Islet precursor cell (in vitro differentiated cells): ENCODE measurements at places on chromosomes 13 and 19.

GRCh38 chr19:2798733-2799132 lies 13.4 kb downstream of the THOP1 start:
- peak; percentile 68 for DNase-seq

GRCh38 chr19:20503476-20503875 lies 62.1 kb downstream of the ZNF737 start:
- DNase-seq, result no peak

GRCh38 chr13:25687471-25688225 lies 315.9 kb downstream of the ATP8A2 start:
- DNase-seq, result no peak

DNA sequence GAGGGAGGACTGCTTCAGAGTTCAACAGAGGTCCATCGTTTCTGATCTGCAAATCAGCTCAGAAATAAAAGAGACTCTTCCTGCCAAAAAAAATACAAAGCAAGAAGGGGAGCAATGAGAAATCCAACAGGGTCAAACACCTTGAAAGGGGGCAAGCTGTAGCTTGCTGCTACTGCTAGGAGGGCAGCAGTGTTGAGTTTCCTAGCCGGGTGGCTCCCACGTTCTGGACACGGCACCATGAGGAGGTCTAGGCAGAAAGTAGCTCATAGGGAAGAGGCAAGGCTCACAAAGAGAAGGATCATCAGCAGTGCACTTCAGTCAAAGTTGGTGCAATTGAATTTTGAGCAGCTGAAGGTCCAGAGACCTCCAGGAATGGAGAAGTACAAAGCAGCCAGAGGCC lies 75.3 kb downstream of the FOXO1 start:
- no peak for DNase-seq

DNA sequence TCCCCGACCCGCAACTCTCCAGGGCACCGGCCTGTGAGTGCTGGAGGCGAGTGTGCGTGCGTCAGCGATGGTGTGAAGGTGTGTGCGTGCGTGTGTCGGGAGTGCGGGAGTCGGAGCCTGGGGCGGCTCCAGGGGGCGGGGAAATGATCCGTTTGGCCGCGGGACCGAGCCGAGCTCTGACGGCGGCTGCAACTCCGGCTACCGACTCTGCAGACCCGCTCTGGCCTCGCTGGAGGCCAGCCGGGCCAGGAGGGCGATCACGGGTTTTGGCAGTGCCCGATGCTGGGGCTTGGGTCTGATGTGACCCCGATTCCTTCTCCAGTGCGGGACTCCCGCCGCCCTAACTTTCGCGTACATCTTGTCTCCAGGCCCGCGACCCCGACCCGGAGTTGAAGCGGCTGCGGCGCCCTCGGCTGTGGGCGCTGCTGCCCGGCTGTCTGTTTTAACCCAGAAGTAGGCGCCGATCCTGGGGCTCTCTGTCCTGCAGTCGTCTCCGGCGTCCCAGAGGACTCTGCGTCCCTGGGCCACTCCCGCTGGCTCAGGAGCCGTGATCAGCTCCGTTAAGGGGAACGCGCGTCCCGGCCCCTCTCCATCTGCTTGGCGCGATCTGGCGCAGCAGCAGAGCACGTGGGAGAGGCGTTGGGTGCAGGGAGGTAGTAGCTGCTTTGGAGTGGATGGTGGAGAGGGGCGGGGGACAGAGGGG lies 1.2 kb downstream of the CHST8 start:
- peak; percentile 61 for DNase-seq

DNA sequence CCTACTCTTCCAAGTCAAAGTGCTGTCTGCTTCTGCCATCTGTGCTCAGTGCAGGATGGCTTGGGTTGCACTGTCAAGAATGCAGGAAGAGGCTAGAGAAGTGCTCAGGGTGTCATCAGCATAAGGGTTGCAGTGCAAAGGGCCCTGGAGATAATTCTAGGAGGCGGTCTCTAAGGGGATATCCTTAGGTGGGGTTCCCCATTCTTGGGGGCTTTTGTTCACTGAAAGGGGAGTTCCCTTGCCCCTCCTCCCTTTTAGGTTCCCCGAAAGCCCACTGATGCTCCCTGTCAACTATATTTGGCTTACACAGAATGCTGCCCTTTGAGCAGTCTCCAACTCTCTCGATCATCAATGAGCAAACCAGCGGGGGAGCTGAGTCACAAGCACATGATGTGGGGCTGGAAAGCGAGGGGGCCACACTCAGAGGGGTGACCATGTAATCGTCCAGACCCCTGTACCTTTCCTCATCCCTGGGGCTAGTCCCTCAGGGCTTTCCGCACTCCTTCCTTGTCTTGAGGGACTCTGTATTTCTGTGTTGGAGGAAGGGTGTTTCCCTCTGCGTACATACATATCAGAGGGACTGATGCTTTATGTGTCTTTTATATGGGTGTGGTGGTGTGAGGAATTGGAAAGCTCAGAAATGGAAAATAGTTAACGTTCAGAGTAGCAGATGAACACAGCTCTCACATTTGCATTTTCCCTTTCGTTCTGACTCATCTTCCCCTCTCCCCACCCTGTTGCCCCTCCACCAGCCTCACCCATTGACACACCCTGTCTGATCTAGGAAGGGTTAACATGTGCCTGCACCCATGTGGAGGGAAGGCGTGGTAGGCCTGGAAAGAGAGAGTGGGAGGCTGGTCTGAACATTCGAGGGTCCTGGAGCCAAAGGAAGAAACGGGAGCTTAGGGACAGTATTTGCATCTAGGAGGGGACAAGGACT lies 6.7 kb downstream of the ZBTB32 start:
- DNase-seq, result no peak

DNA sequence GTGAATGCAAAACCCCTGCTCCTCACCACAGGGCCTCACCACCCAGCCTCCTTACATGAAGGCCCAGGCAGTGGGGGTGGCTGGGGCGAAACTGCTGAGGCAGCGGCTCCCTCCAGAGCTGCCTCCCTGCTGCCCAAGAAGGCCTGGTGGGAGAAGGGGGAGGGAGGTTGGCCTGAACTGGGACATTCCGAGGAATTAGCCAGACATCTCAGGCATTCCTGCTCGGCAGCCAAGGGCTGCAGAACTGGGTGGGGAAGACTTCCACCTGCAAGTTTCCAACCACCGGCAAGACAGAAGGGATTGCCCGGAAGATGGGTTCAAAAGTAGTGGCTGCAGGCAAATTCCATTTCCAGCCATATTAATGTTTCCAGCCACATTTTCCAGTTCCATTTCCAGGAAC lies 2.3 kb upstream of the PSPN start:
- peak; percentile 96 for DNase-seq

- no peak for DNase-seq
Measured at GRCh38 chr13:75353781-75354193, 128.2 kb downstream of the TBC1D4 start.

DNA sequence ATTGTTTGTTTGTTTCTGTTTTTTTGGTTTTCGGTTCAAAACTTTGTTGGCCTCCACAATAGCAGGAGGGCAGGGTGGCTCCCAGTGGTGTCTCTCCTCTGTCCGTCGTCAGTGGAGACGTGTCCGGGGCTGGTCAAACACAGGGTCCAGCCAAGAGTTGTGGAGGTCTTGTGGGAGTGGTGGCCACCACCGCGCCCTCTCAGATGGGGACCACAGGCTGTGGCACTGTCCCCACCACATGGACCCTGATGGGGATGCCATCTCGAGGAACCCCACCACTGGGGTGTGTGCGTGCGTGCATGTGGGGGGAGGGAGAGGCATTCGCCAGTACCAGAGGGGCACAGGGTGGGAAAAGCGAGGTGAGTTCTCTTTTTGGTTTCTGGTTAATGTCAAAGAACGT lies 13.8 kb downstream of the ZNF574 start:
- DNase-seq, result no peak

DNA sequence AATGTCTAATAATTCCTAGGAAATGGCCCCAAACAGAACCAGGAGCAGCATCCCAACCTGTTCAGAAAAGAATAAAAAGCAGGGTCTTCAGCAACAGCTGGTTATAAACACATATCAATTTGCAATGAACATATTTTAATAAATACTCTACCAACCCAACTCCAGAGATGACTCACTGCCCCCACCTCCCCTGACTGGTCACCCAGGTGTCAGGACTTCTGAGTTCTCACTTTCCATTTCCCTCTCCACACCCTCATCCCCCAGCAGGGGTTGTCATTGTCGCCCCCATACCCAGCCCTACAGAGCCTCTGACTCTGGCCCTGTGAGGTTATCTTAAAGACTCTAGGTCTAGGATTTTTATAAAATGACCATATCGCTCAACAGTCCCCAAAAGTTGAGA lies 6.9 kb downstream of the SERPINE3 start:
- DNase-seq, result no peak

- DNase-seq, result no peak
Measured at GRCh38 chr19:4969772-4970531, 1.0 kb downstream of the KDM4B start.

GRCh38 chr19:39052243-39052746 lies 19.9 kb upstream of the FBXO27 start:
- DNase-seq, result peak; percentile 77

DNA sequence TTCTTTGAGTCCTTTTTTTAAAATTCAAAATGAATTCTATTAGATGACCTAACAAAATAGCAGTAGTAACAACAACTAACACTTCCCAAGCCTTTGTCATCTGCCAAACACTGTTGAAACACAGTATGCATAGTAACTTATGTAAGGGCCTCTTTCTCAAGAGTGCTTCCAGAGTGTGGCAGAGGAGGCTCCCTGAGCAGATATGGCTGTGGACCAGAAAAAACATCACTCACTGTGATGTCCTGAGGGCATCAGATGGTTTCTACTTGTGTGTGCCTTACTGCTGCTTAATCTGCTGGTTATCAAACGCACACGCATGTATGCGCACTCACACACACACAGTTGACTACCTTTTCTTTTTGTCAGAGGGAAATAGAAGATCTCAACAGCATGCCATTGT lies 110.8 kb downstream of the DLEU7 start:
- DNase-seq, result no peak

GRCh38 chr19:19204181-19204580 lies 967 bp upstream of the NR2C2AP start:
- no peak for DNase-seq
